ENCODE measurements at places on chromosomes 4 and X. TPM values are rescaled to one million over a fixed set of nuclear protein-coding genes. Genes with fewer than 3 reads are reported as not detected.

SLC7A11 gene
- polyA plus RNA-seq = 1.7 TPM

MAGEC3 gene
- polyA plus RNA-seq = not detected

RTL3 gene
- not detected for polyA plus RNA-seq

PNMA6F gene
- polyA plus RNA-seq = 0.10 TPM

GRCh38 chr4:79850626-79851025, 222.4 kb downstream of the ANTXR2 start:
- no peak for DNase-seq

Data from right renal cortex interstitium (tissue), 3 donors.